ENCODE measurements at places on chromosomes 4 and X.
A peak's percentile ranks its signal among the peaks of the same experiment; 100 is the strongest.

DNA sequence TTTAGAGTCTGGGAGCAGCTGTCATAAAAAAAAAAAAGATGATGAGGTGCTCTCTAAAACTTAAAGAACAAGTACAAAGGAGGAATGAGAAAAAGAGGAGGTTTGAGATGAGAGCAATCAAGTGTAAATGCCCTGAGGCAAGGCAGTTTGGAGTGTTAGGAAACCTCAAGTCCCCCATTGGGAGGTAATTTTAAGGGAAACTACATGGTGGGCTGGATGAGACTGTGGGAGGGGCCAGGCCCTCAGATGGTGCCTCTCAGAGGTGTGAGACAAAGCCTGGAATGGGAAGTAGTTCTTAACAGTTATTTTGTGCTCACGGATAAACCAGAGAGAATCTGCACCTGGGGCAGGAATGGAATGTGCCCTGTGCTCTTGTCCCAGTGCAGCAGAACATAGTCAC lies 1.9 kb upstream of the MAGEB3 start:
- DNase-seq, result no peak

DNA sequence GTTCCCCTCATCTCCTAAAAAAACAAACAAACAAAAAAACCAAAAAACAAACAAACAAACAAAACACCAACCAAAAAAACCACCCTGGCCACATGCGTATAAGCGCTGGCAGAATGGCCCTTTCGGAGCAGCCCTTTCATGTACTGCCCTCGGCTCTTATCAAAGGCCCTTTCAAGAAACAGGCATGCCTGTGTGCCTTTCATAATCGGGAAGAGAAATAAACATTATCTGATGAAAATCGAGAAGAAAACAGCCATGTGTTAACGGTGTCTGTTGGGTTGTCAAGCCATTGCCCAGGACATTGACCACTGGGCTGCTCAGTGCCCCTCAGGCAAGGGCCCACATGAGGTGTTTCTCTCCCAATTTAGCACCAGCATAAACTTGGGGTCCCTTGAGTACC lies 68.3 kb downstream of the PJA1 start:
- no peak for DNase-seq

DNA sequence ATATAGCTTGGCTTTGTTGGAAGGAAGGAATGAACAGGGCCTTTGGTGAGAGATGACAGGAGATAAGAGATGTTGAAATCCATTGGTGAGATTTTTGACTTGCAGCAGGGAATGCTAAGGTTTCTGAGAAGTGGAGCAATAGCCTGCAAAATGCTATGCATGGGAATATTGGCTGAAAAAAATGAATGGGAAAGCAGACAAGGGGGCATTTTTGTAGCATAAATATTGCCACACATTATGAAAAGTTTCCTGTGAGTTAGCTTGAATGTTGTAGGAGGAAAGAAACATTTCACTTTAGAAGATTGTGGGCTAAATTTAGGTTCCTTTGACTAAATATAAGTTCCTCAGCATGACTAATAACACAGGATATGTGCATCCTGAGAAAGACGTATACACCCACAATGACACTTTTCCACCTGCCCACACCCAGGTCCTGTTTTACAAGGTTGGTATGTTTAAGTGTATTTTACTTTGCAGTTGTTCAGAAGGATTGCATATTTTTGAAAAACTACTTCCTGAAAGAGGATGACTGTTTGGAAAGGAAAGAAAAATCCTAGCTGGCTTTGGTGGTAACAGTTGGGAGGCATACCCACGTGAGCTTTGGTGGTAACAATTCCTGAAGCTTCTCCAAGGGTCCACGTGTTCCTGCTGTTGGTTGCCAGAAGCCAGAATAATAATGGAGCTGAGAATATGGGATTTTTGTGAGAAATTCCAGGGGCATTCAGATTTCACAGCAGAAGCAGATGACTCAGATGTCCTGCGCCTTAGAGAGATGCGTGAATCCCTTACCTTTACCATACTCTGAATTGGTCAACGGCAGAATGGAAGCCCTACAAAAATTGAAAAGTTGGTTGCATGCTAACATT lies 28.5 kb downstream of the PHEX start:
- DNase-seq, result peak; percentile 32

DNA sequence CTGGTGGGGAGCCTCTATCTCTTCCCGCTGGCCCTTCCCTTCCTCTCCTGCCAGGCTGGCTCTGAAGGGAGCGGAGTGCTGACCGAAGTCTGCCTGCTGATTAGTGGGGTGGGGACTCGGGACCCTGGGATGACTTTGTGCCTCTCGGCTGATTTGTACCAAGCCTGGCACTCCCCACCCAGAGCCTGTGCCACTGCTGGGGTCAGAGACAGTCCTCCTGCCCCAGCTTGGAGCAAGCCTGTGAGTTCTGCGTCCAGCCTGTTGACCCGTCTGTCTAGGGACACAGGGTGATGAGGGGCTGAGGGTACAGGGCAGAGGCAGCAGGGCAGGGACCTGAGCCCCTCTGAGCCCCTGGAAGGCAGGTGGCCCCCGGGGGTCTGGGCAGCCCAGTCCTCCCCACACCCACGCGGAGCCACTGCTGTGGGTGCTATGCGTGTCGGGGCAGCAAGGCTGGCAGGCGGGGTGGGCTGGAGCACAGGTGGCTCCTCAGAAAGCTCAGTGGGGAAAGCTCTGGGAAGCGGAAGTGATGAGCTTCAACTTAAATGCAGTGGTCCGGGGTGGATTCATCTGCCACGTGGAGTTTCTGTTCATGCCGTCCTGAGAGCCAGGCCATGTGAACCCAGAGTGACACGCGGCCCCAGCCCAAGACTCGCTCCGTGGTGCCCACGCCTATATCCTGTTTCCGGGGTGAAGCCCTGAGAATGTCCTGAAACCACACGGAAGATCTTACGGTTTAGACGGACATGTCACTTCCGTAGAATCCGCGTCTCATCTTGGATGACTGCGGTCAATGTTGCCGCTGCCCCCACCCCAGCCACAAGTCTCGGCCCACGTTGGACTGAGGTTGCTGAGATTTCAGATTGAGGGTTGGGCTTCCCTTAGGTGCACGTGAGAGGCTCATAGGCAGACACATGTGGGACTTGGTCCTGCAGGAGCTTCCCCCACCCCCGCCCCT lies 21.1 kb upstream of the UVSSA start:
- DNase-seq, result no peak

GRCh38 chr4:10731690-10732089 lies 47.1 kb upstream of the CLNK start:
- DNase-seq, result no peak

DNA sequence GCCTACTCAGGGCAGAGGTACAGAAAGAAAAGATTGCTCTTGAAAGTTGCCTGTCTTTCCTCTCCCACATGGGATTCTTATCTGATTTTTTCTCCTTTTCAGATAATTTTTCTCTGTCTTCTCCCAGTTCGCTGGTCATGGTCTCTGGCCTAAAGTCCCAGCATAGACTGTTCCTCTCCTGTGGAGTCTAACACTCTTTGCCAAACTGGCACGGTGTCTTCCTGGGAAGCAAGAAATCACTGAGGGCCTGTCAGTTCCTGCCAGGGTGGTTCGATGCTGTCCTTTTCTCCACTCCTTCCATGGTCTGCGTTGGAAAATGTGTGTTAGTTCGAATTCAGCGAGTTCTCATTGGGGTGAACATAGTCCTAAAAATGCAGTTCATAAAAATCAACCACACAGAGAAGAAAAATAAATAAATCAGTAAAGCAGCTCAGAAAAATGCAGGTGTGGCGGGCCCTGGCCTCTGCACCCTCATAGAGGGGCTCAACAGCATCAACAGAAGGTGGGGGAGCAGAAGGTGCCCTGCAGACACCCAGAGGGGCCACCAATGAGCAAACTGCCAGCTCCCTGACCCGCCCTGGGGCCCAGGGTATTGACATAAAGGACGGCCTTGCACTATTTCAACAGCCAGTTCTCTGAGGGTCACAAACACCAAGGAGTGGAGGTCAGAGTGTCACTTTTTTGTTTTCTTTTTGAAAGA lies 2.1 kb downstream of the RGN start:
- DNase-seq, result no peak

DNA sequence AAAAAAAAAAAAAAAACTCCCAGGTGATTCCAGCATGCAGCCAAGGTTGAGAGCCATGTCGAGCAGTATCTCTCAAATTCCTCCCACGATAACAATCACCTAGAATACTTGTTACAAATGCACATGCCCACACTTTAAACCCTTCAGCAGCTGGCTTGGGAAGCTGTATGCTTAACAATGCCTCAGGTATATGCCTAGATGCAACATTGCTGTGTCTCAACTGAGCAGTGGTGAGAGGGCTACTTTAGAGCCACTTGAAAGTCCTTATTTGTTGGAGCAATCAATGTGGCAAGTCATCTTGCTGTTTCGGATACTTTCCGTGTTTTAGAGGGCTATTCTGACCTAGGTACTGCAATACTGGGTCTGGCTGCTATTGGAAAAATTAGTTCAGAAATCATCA lies 487.4 kb downstream of the INPP4B start:
- DNase-seq, result no peak

All from suppressor macrophage (primary cell).